Activated CD8-positive, alpha-beta T cell treated with anti-CD3 and anti-CD28 coated beads, Interleukin-2, amount 10 ng/mL, durations not matched to agents 7 days and 5 days (primary cell): ENCODE measurements at places on chromosomes 16 and 17.

GRCh38 chr16:8806272-8806983 lies 8.8 kb downstream of the PMM2 start:
- H3K27me3 ChIP-seq: no peaks in the 10 kb centered on the region
- peaks cover 64% of the 10 kb centered on the region for H3K36me3 ChIP-seq
- H3K4me1 ChIP-seq: peaks cover 4% of the 10 kb centered on the region
- H3K4me3 ChIP-seq: no peak overlapping the region

- H3K4me3 ChIP-seq: no peak overlapping the region
- DNase-seq: no peak
- peaks cover 4% of the 10 kb centered on the region for H3K36me3 ChIP-seq
- no peak overlapping the region for H3K27ac ChIP-seq
- H3K27me3 ChIP-seq: no peaks in the 10 kb centered on the region
These were observed 14.4 kb downstream of the FLYWCH1 start for GRCh38 chr16:2925951-2926649.

DNA sequence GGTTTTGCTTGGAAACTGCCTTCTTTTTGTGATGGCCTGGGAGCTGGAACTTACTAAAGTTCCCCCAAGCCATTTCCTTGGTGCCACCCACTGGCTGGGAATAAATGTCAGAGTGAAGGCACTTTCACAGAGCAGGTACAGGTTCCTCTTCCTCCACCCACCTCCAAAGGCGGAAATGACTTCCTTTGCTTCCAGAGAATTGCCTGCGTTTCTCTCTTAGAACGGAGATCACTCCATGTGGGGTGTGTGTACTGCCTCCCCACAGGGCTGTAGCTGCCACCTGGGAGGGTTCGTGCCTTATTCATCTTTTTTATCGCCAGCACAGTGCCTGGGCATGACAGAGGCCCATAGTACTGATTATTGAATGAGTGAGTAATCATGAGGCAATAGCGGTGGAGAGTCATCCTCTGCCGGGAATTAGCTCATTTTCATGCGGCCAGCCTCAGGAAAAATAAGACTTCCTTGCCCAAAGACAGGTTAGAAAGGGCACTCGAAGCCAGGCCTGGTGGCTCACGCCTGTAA lies 32.2 kb upstream of the HAS3 start:
- no peaks in the 10 kb centered on the region for H3K4me1 ChIP-seq
- no peak overlapping the region for H3K27ac ChIP-seq
- H3K4me3 ChIP-seq: no peak overlapping the region

DNA sequence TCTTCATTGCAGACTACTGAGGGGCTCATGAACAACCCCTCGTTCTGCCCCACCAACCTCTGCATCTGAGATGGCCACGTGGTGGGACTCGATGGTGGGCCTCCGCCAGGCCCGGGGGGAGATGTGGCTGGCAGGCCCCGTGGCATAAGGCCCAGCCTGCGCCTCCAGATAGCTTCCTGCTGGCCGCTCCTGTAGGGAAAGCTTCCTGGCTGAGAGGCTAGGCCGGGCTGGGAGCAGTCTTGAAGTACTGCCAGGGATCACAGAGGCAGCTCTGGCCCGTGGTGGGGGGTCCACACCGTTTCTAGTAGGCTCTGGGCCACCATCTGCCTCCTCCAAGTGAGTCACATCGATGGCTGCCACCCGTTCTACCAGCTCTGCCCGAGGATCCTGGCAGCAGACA lies 7.6 kb downstream of the CAMKK1 start:
- DNase-seq: no peak
- H3K4me1 ChIP-seq: peaks cover 31% of the 10 kb centered on the region
- H3K27ac ChIP-seq: peak overlapping the region; percentile 37

GRCh38 chr17:43588664-43589435 lies 42.7 kb upstream of the ETV4 start:
- no peaks in the 10 kb centered on the region for H3K27me3 ChIP-seq
- H3K36me3 ChIP-seq: no peaks in the 10 kb centered on the region
- no peak for DNase-seq
- no peak overlapping the region for H3K27ac ChIP-seq

- H3K36me3 ChIP-seq: no peaks in the 10 kb centered on the region
- H3K4me3 ChIP-seq: no peak overlapping the region
- H3K27ac ChIP-seq: no peak overlapping the region
- H3K4me1 ChIP-seq: no peaks in the 10 kb centered on the region
These were observed 63.7 kb upstream of the PSMD7 start for GRCh38 chr16:74232806-74233465.

GRCh38 chr17:47981462-47981861 lies 10.5 kb downstream of the CDK5RAP3 start:
- H3K27ac ChIP-seq: peak overlapping the region; percentile 20
- peaks cover 53% of the 10 kb centered on the region for H3K36me3 ChIP-seq
- peaks cover 33% of the 10 kb centered on the region for H3K4me1 ChIP-seq
- no peaks in the 10 kb centered on the region for H3K27me3 ChIP-seq

GRCh38 chr17:29570521-29570920 lies 2.0 kb downstream of the TP53I13 start:
- peak overlapping the region; percentile 9 for H3K4me3 ChIP-seq
- peaks cover 21% of the 10 kb centered on the region for H3K4me1 ChIP-seq
- DNase-seq: no peak
- H3K27ac ChIP-seq: no peak overlapping the region

GRCh38 chr16:73016488-73016830 lies 31.5 kb downstream of the ZFHX3 start:
- H3K4me1 ChIP-seq: no peaks in the 10 kb centered on the region
- no peak for DNase-seq

DNA sequence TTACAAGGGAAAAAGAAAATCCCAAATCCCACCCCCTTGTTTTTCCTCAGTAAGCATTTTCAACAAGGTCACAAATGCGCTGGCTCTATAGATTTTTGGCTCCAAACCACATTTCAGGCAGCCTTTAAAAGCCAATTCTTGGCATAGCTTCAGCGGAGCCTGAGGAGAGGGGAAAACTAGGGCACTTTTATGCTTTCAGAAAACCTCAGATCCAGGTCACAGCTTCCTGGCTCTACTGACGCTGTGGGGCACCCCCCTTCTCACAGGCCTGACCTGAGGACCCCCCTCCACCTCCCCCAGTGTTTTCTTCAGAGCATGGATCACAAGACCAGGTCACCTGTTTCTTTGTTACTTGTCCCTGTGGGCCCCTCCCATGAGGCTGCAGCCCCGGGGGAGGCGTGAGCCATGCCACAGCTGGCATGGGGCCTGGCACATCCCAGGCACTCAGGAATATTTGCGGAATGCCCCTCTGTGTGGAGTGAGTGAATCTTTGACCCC lies 30.1 kb upstream of the MTSS2 start:
- no peak overlapping the region for H3K4me3 ChIP-seq
- peaks cover under 1% of the 10 kb centered on the region for H3K4me1 ChIP-seq
- peaks cover 11% of the 10 kb centered on the region for H3K36me3 ChIP-seq

DNA sequence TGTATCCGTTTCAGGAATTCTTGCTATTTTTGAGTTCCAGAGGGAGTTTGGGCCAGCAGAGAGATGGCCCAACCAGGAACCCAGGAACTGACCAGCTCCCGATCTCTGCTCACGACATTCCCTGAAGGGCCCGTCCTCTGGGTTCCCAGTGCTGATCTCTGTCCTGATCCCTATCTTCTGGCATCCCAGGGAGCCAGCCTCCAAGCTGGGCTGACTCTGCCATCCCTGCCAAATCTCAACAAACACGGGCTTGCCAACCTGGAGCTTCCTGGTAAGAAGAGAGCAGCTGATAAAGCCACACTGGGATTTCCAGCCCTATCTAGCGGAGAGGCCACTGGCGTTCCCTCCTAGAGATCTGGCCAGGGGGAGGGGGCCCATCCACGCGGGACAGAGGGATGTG lies 16.2 kb downstream of the GPRC5B start:
- no peaks in the 10 kb centered on the region for H3K27me3 ChIP-seq
- no peak overlapping the region for H3K4me3 ChIP-seq

DNA sequence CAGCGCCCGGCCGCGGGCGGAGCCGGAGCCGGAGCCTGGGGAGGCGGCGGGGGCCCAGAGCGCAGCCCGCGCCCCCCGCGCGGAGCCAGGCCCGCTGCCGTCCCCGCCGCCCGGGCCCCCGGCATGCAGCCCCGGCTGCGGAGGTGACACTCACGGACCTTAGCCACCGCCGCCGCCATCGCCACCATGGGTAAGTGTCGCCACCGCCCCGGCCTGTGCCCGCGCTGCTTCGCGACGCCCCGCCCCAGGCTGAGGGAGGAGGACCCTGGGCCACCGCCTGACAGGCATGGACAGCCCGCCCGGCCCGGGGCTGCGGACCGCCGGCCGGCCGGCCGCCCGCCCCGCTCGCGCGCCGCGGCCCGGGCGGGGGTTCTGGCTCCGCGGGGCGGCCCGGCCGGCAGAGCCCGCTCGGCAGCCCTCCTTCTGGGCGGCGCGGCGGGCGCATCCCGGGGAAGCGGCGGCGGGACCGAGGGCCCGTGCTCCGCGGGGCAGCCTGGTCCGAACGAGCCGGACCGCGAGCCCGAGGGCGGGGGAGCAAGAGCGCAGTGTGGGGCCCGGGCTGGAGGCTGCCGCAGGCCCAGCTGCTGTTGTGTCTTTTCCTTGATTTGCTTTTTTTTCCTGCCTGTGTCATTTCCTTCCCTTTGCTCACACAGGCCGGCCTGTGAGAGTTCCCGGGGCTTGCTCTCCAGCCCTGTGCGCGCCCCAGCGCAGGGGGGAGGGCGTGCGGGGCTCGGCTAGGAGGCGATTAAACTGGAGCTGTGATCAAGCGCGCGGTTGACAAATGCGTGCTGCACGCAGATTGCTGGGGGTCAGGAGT lies 565 bp downstream of the MAP3K3 start:
- peaks cover 32% of the 10 kb centered on the region for H3K4me1 ChIP-seq
- peaks cover 7% of the 10 kb centered on the region for H3K27me3 ChIP-seq
- H3K36me3 ChIP-seq: no peaks in the 10 kb centered on the region

DNA sequence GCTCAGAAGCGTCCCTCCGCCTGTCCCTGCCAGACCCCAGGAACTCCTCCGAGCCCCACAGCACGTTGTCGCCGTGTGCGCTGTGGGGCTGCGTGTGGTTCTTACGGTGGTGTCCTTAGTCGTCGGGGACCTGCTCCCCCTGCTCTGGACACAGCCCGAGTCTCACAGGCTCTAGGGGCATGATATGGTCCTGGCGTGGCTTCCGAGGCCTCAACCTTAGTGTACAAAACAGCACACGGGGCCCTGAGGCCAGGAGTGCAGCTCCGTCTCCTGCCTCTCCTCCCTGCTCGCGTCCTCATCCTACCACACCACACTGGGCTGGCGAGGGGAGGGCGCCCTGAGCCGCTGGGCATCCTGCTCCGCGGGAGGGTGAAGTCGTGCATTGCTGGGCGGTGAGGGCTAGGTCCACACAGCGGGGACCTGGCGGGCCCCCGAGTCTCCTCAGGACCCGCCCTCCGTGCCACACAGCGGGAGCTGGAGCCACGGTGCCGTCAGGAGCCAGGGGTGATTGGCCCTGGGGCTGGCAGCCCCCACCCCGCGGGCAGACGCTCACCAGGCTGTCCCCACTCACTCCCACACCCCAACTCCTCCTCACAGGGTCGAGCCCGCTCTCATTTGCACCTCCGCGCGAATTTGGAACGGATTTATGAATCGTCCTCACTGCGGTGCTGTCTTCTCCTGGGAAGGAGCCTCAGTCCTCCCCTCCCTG lies 1.2 kb upstream of the MAFG start:
- no peaks in the 10 kb centered on the region for H3K36me3 ChIP-seq
- H3K27ac ChIP-seq: no peak overlapping the region
- no peaks in the 10 kb centered on the region for H3K27me3 ChIP-seq
- H3K4me3 ChIP-seq: peak overlapping the region; percentile 54
- no peak for DNase-seq

DNA sequence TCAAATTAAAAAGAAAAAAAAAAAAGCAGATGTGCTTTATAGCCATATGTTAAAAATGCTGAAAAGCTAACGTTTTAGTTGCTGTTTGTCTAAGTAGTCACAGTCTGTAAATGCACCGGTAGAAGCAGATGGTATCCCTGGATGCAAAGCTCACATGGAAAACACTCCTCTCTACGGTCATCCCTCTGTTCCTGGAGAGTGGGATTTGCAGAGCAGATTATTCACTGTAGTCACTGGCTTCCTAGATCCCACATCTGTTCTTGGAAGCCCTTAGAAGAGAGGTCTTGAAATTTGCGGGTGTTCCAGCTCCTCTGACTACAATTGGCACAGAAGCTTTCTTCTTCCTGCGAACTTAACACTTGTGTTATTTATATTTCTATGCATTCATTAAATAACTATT lies 186.6 kb downstream of the PMP22 start:
- H3K4me1 ChIP-seq: no peaks in the 10 kb centered on the region
- H3K36me3 ChIP-seq: no peaks in the 10 kb centered on the region
- no peak overlapping the region for H3K27ac ChIP-seq
- no peaks in the 10 kb centered on the region for H3K27me3 ChIP-seq

DNA sequence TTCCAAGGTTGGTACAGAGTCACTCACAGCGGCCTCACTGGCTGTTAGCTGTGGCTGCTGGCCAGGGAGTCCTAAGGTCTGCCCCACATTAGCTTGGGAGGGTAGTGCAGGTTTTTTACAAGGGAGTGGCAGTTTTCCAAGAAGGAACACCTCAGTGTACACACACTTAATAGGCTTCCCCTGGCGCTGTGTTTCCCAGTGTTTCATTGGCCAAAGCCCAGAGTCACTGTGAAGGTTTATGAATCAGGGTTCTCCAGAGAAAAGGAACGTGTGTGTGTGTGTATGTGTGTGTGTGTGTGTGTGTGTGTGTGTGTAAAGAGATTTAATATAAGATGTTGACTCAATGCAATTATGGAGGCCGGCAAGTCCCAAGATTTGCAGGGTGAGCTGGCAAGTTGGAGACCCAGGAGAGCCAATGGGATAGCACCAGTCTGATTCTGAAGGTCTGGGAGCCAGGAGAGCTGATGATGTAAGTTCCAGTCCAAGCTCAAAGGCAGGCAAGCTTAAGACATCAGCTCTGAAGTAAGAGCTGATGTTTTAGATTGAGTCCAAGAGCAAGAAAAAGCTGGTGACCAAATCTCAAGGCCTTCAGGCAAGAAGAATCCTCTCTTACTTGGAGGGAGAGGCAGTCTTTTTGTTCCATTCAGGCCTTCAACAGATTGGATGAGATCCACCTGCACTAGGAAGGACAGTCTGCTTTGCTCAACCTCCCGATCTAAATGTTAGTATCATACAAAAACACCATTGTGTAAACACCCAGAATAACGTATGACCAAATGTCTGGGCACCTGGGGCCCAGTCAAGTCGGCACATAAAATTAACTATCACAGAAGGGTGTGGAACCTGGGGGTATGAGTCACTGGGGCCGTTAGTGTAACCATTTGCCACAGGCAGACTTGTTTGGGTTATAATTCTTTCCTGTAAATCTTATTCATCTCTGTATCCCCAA lies 206.8 kb downstream of the PRKCA start:
- H3K4me3 ChIP-seq: peak overlapping the region; percentile 29
- peaks cover 53% of the 10 kb centered on the region for H3K4me1 ChIP-seq
- no peaks in the 10 kb centered on the region for H3K27me3 ChIP-seq
- H3K27ac ChIP-seq: peak overlapping the region; percentile 65
- DNase-seq: peak; percentile 36

DNA sequence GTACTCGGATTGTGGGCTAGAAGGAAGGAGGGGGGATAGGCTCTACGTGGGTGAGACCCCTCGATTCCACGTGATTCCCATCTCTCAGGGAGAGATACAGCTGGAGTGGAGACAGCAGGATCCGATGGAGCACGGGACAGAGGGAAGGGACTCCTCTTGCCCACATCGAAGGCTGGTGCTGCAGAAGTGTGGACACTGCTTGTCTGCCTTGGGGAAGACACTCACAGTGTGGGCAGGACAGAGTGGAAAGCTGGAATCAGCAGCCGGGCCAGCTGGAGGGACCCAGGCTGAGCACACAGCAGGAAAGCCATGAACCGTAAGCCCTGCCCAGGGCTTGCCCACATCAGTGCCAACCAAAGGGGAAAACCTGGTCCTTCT lies 42.1 kb upstream of the RPH3AL start:
- no peak for DNase-seq
- H3K27ac ChIP-seq: no peak overlapping the region
- peaks cover 5% of the 10 kb centered on the region for H3K4me1 ChIP-seq
- H3K27me3 ChIP-seq: no peaks in the 10 kb centered on the region
- no peak overlapping the region for H3K4me3 ChIP-seq

- H3K27me3 ChIP-seq: no peaks in the 10 kb centered on the region
- DNase-seq: no peak
- H3K4me1 ChIP-seq: peaks cover 15% of the 10 kb centered on the region
These were observed 137.0 kb downstream of the ANKFN1 start for GRCh38 chr17:56290101-56290801.
